ENCODE measurements at places on chromosomes 4 and X.

DNA sequence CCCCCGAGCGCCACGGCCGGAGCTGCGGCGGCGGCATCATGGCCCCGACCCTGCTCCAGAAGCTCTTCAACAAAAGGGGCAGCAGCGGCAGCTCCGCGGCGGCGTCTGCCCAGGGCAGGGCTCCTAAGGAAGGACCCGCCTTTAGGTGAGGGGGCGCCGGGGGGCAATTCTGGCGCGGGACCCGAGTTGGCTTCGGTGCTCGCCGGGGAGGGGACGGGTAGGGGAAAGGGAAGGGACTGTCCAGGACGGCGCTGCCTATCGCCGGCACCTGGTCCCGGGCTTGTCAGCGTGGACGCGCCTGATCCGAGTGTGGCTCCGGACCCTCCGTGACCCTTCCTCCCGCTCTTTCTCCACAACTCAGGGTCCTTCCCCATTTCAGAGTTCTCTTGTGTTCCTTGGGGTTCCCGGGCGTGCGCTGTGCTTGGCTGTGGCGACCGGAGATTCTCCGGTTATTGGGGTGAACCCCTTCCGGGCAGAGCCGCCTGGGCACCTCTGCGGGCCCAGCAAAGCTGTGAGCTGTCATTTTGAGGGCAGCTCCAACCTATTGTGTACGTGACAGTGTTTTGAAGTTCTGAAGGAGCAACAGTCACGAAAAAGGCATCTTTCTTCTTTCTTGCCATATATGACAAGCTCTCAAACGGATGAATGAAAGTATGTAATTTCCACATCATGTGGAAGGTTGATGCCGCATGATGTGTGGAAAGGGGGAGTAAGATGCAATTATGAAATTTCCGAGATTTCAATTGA is 522 bp downstream of the FNIP2 start:
- DNase-seq: peak; percentile 4

DNA sequence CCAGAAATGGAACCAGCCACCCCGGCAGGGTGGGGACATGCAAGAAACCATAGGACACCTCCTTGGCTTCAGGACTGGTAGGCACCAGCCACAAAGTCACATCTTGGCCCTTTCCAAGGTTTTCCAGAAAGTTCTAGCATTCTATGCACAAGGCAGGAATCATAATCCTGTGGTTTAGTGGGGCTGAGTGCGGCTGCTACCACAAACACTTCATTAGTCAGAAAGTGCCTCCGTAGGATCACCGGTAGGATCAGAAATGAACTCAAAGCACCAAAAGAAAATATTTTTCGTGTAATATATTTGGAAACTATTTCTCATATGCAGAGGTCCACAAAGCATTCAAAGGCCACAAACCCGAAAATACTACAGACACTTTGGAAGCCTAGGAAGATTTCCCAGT is 191.7 kb downstream of the PTTG2 start:
- no peak for DNase-seq

DNA sequence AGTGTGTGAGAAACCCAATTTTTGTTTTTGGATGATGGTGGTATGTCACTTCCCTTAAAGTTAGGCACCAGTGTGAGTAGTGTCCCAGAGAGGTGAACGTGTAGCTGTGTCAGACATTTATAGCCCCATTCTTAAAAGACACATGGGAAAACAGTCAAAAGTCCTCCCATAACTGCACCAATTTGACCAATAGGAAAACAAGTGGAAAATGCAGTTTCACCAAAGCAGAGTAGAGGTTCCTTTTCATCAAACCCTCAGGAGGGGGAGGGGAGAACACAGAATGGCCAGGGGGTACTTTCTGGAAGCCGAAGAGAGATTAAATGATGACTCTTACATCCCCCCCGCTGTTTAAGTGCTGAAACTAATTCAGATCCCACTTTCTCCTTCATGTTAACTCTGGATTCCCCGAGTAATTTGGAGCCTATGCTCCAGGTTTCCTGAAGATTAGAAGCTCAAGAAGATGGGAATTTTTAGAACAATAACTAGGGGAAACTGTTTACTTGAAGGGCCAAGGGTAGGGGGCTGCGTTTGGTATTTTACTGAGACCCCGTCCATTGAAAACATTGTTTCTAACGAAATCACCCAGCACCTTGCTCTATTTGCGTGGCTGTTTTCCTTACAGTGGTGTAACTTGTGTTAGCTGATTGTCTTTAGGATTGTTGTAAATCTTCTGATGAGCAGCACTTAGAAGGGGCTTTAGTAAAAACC is 2.1 kb upstream of the LEF1 start:
- DNase-seq: no peak

DNA sequence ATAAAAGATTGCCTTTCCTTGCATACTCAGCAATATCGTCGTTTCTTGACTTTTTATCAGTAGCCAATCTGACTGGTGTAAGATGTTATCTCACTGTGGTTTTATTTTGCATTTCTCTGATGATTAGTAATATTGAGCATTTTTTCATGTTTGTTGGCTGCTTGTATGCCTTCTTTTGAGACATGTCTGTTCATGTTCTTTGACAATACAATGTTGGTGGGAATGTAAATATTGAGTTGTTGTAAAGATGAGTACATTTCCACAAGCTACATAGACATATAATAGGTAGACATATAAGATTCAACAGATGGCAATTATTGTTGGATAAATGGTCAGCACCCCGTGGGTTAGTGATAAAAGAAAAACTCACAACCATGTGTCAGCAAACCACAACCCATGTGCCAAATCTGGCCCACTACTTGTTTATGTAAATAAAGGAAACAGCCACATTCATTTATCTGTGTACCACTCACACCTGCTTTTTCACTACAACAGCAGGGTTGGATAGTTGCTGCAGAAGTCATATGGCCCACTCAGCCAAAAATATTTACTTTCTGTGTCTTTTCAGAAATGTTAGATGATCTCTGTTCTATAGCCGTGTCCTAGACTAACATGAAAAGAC is 153.1 kb upstream of the VCX start:
- DNase-seq: no peak

GRCh38 chr4:102789317-102789717 is 28.5 kb upstream of the MANBA start:
- no peak for DNase-seq

- DNase-seq: no peak
These were observed 29.6 kb upstream of the PRSS48 start for GRCh38 chr4:151247395-151247794.

DNA sequence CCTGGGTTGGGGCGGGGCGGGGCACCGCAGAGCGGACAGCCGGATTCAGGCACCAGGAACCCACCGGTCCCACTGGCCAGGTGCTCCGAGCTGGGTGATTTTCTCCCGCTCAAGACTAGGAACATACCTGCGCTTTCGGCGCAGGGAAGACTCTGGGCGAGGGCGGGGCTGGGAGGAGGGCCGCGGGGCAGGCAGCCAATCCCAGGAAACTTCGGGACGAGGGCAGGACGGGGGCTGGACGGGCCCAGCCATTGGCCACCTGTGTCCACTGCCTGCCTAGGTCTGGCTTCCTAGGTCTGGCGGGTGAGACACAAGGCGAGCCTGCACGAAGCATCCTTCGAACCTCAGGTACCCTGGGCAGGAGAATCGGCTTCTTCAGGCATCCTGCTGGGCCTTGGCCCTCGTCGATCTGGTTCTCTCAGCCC is 274 bp upstream of the ERVMER34-1 start:
- DNase-seq: no peak

DNA sequence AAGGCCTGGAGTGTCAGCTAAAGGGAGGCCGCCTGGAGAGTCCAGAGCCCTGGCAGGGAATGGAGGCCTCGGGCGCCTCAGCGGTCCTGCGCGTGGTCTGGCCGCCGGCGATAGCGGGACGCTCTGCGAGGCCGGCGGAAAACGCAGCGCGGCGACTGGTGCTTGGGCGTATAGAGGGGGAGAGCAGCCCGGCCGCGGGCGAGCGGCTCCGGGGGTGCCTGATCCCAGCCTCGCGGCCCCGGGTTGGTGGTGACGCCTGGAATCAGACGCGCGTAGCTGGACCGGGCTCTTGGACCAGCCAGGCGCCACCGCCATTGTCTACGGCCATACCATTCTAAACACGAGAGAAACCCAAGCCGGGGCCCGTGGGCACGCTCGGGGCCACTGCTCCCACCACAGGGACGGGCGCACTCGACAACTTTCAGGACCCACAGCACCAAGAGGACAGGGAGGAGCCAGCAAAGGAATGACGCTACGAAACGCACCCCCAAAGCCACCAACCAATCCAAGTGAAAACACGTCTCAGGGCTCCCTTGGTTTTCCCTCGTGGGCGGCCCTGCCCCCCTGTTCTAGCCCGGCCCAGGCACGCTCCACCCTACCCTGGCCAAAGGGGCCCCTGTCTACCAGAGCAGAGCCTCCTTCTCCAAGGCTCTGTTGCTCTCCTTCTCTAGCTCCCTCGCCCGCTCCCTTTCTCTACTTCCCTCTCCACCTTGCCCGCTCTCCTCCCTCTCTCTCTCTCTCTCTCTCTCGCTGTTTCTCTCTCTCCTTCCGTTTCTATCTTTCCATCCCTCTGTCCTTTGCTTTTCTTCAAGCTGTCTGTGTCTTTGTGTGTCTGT is 7.8 kb downstream of the FRG2 start:
- no peak for DNase-seq

- no peak for DNase-seq
These were observed 49.5 kb downstream of the GPR50 start for GRCh38 chrX:151225843-151226242.

Measured in activated gamma-delta T cell treated with anti-CD3 and anti-CD28 coated beads, Interleukin-2, amount 50 U/mL, for 16 hours (primary cell).